Hair follicle dermal papilla cell (primary cell): ENCODE measurements at places on chromosomes 2 and 18. TPM values are rescaled to one million over a fixed set of nuclear protein-coding genes. Genes with fewer than 3 reads are reported as not detected.

The SLC19A3 gene
- not detected in 2 replicates for total RNA-seq

The DAW1 gene
- not detected in 2 replicates for total RNA-seq

The TUBB6 gene
- total RNA-seq, result 637 and 687 TPM in 2 replicates

The MCFD2 gene
- 113 and 120 TPM in 2 replicates for total RNA-seq

The CIDEA gene
- total RNA-seq, result not detected in 2 replicates

The KIAA1328 gene
- 10.1 and 12.5 TPM in 2 replicates for total RNA-seq

The C1QL2 gene
- total RNA-seq, result not detected in 2 replicates

The CYTIP gene
- not detected in 2 replicates for total RNA-seq

The HRH4 gene
- total RNA-seq, result not detected in 2 replicates

The GPR55 gene
- not detected in 2 replicates for total RNA-seq

The FAP gene
- total RNA-seq, result 195 and 205 TPM in 2 replicates

The PCARE gene
- total RNA-seq, result not detected in 2 replicates

The CD207 gene
- not detected in 2 replicates for total RNA-seq

The LOXHD1 gene
- not detected in 2 replicates for total RNA-seq

The CCNT2 gene
- total RNA-seq, result 26.5 and 35.7 TPM in 2 replicates

The SLC35F5 gene
- total RNA-seq, result 169 and 192 TPM in 2 replicates

The CFAP221 gene
- 0.32 and 0.36 TPM in 2 replicates for total RNA-seq

The ASIC4 gene
- total RNA-seq, result not detected in 2 replicates

The CDKL4 gene
- 0.85 and 1.1 TPM in 2 replicates for total RNA-seq

The LIMS4 gene
- total RNA-seq, result 0.65 TPM in 1 of 2 replicates, not detected in the other
